GM10248 (cell line): ENCODE measurements at places on chromosomes 5 and 9.
A peak's percentile ranks its signal among the peaks of the same experiment; 100 is the strongest.

DNA sequence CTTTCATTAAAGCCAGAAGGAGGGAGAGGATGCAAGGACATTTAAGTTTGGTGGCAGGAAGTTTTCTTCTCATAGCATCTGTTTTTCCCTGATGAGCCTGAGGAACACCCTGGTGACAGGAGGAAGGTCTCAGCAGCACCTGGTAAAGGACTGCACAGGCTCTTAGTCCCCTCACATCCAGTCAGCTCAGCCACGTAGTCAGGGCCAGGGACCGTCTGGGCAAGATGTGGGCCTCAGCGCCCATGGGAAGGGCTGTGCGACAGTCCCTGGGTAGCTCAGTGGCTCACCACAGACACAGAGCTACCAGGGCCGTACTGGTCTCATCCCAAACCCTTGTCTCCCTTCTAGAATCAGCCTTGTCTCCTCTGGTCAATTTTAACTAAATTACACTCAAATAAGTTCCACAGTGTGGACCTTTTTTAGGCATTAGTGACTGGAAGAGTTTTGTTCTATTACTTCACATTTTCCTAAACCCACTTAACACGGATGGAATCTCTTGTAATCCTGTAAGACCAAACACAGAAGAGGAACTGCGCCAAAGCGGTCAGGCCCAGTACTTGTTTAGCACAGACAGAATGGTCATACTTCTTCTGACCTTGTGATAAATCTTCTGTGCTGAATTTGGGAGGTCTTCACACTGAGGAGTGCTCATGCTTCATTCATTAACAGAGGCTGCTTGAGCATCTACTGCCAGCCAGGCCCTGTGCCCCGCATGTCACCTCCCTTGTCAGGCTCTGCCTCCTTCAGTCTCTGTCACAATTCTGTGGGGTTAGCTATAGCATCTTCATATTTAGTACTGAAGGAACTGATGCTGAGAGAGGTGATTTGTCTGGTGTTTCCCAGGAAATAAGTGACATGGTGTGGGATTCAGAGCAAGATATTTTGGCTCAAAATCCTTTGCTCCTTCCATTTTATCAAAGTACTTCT, 91.4 kb downstream of the ANGPTL2 start:
- no peak for DNase-seq

DNA sequence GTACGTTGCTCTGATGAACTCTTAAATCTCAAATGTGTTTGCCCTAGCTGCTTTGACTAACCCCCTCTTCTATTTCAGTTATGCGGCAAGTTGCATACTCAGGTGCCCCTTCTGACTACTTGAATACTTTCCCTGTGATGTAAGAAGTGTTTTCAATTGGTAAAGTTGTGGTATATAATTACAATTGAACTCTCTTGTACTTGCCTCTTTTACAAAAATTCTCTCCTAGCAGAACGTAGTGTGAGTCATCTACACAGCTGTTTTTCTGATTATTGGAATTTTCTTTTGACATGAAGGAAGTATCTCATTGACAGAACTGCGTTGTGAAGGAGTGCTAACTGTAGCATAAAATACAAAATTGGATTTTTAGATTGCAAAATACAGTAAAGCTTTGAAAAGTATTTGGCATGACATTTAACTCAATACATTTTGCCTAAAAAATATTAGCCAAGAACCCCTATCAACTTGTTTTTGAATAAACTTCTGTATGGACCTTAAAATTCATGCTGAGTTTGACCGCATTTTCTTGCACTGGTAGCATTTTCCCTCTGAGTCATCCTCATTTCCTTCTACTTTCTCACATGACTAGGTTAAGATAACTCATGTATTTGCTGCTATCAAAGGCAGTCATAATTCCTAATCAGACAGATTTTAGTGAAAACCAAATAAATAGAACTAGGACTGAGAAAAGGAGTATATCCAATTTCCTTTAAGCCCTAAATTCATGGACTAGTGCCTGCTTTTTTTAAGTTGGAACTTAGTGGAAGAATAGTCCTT, 6.3 kb downstream of the CRHBP start:
- DNase-seq = no peak

GRCh38 chr9:81771571-81771970, 82.2 kb upstream of the TLE1 start:
- DNase-seq = no peak

DNA sequence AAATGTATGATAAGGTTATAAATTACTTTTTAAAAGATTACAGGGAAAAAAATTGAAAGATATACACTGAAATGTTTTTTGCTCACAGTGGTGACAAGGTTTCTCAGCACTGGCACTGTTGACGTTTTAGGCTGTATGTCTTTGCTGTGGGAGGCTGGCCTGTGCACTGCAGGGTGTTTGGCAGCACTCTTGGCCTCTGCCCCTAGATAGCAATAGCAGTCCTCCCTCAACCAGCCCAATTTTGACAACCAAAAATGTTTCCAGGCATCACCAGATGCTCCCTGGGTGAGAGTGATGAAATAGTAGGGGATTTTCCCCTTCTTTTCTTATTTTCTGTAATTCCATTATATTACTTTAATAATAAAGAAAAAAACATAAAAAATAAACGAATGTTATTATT, 3.3 kb downstream of the CD274 start:
- DNase-seq = no peak

DNA sequence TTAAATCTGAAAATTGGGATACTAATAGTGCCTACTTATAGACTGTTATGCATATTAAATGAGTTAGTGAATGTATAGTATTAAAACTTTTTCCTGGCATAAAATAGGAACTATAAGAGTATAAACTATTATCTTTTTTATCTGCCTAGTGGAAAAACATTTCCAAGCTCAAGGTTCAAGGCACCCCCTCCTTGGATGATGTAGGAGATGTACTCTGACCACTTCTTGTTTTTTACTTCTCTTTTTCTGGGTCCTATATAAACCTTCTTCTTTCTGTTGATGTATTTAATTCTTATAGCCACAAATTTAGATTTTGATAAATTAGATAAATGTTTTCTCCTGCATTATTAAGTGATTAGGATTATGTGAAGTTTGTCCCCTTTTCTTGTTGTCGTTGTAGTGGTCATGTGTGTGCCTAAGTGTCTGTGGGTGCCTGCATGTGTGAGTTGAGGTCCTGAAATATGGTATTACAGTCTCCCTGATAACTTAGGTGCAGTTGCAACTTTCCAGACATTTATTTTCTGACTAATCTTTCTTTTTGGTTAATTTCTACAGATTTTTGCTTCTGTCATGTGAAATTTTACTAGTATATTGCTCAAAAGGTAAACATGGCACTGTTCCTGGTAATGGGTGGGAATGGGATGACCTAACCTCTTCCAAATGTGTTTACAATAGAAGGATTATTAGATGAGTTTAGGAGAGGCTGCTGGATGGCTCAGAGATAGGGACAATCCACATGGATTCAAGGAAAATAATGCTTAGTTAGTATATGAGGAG, 160.8 kb upstream of the CDKN2B start:
- no peak for DNase-seq

DNA sequence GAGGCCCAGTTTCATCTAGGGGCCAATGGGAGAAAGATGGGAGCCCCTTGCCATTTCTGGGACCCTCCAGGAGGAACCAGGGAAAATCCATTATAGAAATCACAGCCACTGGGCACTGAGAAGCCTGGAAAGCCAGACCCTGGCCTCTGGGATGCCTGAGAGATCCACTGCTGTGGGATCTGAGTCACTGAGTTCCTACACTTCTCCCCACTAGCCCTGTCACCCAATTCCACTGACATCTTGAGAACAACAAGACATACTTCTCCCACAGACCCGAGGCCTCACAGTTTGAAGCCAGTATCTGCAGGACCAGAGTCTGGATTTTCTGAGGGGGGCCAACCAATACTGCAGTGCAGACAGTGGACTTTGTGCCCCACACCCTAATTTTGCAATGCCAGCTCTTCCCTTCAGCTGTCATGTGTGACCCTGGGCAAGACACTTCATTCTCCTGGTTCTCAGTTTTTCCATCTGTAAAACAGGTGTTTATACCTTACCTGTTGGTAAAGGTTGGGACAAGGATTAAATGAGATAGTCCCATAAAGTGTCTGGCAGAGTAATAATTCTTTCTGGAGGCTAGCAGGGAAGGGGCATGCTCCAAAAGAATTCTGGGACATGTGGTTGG, 46.5 kb downstream of the CXXC5 start:
- DNase-seq = no peak

GRCh38 chr9:137797206-137798120, 80.1 kb upstream of the CACNA1B start:
- DNase-seq = no peak

GRCh38 chr5:159965031-159965837, 43.7 kb upstream of the TTC1 start:
- peak; percentile 46 for DNase-seq

DNA sequence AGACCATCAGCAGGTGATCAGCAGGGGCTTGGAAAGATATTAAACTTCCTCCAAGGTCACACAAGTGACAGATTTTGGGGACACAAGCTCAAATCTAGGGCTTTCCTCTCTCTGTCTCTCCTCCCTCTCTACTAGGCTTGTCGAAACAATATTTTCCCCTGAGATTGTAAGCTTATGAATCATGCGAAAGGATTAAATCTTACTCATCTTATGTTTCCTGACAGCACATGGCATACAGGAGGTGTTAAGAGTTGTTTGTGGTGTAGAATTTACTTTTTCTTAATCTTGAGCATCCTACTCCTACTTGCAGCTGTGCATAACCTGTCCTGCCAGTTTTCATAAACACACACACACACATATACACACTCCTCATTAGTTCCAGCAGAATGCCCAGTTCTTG, 186.3 kb downstream of the MARCHF11 start:
- DNase-seq = no peak

DNA sequence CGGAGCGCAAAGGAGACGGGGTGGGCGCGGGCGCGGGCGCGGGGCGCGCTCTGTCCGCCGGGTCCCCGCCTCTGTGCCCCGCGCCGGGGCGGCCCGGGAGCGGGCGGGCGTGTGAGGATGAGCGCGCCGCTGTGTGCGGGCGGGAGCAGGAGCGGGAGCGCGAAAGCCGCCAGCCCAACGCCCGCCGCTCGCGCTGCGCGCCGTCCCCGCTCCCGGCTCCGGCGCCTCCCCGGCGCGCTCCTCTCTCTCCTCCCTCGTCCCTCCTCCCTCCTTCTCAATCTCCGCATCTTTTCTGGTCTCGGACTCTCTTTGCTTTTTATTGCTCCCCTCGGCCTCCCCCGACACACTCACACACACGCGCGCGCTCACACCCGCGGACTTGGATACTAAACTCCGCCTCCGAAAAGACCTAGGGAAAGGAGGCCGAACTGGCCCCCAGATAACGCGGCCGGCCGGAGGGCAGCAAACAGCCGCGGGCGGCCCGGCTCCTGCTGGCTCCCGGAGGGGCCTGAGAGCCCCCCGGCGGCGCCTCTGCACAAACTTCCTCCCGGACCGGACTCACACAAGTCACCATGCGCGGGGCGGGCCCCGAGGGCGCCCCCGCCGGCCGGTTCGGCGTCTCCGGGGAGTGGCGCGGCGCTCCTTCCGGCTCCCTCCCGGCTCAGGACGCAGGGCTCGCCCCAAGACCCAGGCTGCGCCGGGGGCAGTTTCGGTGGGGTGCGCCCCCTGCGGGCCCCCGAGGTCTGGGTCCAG, at the start of gene FIBCD1:
Gene FIBCD1 (minus strand): TSS at position 596 of the 753 bp plus-strand sequence. CDS start 640 bp downstream, outside the sequence.
- peak; percentile 65 for DNase-seq

DNA sequence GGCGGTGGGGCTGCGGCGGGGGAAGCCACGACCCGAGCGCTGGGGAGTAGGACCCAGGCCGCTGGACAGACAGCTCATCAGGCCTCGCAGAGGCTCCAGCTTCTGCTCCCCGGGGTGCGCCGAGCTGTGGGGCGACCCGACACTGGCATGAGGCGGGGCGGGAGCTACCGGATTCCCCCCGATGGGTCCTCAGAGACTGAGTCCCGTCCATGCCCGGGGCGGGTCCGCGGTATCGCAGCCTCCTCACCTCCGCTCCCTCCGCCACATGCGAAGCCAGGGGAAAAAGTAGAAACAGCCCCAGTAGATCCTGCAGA, 2.6 kb upstream of the CCL27 start:
- DNase-seq = no peak

DNA sequence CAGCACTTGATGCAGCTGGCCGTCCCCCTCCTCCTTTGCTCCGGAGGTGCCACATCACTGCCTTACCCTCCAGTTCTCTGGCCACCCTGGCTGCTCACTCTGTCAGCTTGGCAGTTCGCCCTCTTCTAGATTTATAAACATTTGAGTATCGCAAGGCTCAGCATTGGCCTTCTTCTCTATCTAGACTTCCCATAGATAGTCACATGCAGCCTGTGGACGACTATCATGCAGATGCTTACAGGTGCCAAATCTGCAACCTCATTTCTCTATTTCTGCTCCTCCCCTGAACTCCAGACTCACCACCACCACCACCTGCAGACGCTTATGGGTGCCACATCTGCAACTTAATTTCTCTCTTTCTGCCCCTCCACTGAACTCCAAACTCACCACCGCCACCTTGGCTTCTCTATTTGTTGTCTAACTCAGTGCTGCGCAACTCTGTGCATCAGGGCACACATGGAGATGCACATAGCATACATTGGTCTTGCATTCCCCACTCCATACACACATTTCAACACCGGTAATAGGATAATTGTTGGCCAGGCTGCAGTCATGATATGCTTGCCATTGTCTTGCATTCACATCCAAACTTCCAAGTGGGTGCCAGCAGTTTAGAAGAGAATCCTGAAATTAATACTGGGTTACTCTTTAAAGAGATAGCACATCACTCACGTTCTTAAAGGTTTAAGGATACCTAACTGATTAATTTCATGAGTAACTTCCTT, 1.9 kb upstream of the DAP start:
- no peak for DNase-seq

DNA sequence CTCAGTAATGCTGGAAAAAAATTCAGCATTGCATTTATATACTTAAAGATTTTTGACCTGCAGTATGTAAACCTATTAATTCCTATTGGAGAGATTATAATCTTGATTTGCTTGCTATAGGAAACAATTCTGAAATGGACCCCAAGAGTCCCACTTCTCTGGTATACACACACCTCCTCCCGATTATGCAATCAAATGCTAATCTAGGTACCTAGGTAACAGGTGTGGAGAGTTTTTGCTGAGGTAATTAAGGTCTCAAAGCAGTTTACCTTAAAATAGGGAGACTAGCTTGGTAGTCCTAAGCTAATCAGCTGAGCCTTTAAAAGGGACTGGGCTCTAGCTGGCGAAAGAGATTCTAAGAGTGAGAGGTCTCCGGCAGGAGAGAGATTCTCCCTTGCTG, 22.2 kb downstream of the ISOC1 start:
- DNase-seq = no peak

- no peak for DNase-seq
Observed at GRCh38 chr9:137317021-137317717, 15.1 kb upstream of the NRARP start.

- no peak for DNase-seq
Observed at GRCh38 chr9:90251316-90251715, 391.3 kb downstream of the DIRAS2 start.

GRCh38 chr9:127567035-127567729, 44.9 kb upstream of the STXBP1 start:
- DNase-seq = no peak
